ENCODE measurements at places on chromosomes 5 and 9. TPM values are rescaled to one million over a fixed set of nuclear protein-coding genes. Genes with fewer than 3 reads are reported as not detected.
A peak's percentile ranks its signal among the peaks of the same experiment; 100 is the strongest.

The CLIC3 gene
- 1.1 TPM for total RNA-seq

The CRAT gene
- 85.5 TPM for total RNA-seq

The CDC25C gene
- total RNA-seq = 0.24 TPM

The CCNG1 gene
- 94.2 TPM for total RNA-seq

The SPATA9 gene
- total RNA-seq = not detected

The ABL1 gene
- total RNA-seq = 33.0 TPM

The FBXO10 gene
- total RNA-seq = 8.4 TPM

The PCDHGA9 gene
- total RNA-seq = 4.2 TPM

The SPINK7 gene
- not detected for total RNA-seq

The SEMA4D gene
- 24.1 TPM for total RNA-seq

The TXNDC8 gene
- not detected for total RNA-seq

The TMEM232 gene
- total RNA-seq = 1.4 TPM

The FBXW11 gene
- 63.0 TPM for total RNA-seq

The CMBL gene
- total RNA-seq = 46.2 TPM

GRCh38 chr9:132184124-132184523 is 22.3 kb downstream of the NTNG2 start:
- DNase-seq = no peak

DNA sequence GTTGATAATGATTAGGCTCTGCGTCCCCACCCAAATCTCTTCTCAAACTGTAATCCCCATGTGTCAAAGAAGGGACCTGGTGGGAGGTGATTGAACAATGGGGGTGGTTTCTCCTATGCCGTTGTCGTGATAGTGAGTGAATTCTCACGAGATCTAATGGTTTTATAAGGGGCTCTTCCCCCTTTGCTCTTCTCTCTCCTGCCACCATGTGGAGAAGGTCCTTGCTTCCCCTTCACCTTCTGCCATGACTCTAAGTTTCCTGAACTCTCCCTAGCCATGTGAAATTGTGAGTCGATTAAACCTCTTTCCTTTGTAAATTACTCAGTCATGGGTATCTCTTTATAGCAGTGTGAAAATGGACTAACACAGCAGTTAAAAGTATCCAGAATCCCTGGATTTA is 715.2 kb upstream of the DMAC1 start:
- DNase-seq = no peak

GRCh38 chr5:38453506-38453905 is 102.9 kb downstream of the LIFR start:
- no peak for DNase-seq

DNA sequence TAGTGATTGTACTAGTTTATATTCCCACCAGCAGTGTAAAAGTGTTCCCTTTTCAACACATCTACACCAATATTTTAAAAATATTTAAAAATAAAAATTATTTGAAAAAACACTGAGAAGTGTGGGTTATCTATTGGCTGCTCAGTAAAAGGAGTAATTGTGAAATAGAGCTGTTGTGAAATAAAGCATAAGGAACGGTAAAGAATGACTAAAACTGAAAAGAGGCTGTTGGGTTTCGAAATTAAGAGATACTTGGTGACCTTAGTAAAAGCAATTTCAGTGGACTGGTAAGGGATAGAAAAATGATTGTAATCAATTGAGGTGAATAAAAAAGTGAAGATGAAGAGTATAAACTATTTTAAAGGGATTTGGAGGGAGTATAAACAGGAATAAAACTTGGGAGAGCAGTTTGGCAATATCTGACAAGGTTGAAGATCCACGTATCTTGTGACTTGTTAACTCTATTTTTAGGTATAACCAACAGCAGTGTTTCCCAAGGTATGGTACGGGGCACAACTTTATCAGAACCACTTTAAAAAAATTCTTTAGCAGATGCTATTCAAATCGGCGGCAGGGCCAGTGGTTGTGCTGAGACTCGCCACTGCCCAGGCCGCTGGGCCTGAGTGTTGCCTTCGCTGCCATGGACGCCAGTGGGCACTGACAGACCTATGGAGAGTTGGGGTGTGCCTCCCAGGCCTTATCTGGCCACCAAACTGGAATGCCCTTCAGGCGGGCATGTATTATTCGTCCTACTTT is 63.3 kb downstream of the TMEM38B start:
- no peak for DNase-seq

DNA sequence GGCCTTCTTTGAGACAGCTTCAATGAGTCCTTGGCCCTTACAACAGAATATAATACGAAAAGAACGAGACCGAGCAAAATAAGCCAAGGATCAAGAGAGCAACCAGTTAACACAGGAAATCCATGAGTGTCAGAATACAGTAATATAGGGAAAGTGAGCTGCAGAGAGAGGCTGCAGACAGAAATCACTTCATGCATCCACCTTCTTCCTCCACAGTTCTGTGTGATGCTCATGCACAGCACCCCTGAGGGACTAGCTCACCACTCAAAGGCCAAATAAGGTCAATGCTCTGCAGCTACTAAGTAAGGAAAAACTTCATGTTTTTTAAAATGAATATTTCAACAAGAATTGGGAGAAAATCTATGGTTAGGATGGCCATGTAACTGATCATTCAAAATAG is 257.1 kb downstream of the MCTP1 start:
- no peak for DNase-seq

DNA sequence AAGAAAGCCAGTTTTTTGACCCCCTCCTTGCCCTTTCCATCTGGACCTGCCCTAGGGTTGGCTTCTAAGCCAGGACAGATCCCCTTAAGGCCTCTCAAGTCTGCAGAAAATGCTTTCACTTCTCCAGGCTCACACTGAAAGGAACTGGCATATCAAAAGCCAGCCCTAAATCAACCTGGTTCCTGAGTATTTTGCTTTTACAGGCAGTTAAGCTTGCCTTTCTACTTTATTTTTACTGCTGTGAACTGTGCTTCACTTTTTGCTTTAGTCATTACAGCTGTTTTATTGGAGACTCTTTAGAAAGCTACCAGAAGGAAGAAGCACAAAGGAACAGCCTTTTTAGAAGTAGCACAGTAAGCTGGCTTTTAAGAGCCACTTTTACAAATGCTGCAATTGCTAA is 5.0 kb downstream of the TARS1 start:
- no peak for DNase-seq

- no peak for DNase-seq
Measured at GRCh38 chr9:132069046-132069898, 10.4 kb downstream of the MED27 start.

DNA sequence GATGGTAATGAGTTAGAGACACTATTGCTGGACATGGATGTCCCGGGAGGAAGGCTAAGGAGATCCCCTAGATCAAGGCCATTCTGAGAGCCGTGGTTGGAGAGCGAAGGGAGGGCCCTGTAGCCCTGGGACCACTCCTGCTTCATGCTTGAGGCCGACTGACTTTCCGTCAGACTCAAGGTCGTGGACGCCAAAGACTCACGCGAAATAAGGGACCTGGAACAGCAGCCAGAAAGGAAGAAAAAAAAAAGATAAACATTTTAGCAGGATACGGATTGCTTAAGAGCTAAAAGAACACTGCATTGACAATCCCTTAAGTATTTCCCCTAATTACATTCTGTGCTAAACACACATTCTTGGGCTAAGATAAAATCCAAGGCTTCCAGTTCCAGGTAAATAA is 181.2 kb downstream of the GLIS3 start:
- no peak for DNase-seq

DNA sequence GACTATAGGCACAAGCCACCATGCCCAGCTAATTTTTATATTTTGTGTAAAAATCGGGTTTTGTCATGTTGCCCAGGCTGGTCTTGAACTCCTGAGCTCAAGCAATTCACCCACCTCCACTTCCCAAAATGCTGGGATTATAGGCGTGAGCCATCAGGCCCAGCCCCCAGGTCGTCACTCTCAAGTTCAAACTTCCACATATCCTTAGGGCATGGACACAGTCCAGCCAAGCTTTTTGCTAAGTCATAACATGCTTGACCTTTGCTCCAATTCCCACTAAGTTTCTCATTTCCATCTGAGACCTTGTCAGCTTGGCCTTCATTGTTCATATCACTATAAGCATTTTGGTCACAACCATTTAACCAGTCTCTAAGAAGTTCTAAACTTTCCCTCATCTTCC is 43.9 kb upstream of the ARAP3 start:
- no peak for DNase-seq

DNA sequence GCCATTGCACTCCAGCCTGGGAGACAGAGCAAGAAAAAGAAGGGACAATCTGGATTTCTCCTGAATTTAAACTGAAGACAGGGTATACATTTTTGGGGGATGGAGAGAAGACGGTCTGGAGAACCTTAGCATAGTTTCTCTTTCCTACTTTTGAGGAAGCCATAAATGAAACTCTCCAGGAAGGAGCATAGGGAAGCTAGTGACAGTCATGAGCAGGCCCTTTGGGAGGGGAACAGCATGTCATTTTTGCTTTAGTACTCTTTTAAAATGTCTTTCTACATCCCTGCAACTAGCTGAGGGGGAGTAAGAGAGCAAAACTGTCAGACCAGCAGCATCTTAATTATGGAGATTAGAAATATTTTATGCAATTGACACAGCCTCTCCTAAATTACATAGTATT is 8.2 kb upstream of the SLC44A1 start:
- DNase-seq = no peak

GRCh38 chr5:143031781-143032580 is 261.8 kb downstream of the ARHGAP26 start:
- DNase-seq = no peak

DNA sequence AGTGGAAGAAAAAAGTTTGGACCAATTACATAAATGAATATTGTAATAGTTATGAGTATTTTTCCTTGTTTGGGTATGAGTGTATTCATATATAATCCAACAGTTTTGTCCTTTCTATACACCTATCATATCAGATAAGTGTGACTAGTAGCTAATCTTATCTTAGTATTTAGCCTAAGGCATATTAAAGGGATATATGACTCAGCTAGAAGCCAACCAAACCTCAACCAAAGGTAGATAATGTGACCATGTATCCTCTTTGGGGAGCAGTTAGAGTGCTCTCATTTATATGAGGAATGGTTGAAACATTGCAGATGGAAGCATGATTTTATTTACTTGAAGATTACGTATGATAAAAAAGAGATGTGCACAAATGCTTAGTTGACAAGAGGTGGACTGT is 370.0 kb upstream of the CTNND2 start:
- no peak for DNase-seq

GRCh38 chr5:73672132-73672531 is 46.1 kb downstream of the ARHGEF28 start:
- no peak for DNase-seq

DNA sequence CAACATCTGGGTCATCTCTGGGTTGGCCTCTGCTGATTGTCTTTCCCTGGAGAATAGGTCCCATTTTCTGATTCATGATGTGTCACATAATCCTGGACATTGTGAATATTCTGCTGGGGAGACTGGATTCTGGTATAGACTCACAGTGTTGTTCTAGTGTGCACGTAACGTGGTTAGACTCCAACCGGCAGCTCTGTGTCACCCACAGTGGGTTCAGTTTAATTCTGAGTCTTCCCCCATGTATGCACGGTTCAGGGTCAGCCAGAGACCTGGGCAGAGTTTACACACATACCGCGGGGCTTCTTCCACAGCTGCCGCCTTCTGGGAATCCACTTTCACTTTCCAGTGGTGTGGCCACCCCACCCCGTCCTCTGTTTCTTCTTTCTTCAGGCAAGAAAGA is 38.0 kb upstream of the LRRC14B start:
- DNase-seq = no peak

GRCh38 chr5:89083791-89084190 is 200.8 kb upstream of the MEF2C start:
- DNase-seq = no peak

DNA sequence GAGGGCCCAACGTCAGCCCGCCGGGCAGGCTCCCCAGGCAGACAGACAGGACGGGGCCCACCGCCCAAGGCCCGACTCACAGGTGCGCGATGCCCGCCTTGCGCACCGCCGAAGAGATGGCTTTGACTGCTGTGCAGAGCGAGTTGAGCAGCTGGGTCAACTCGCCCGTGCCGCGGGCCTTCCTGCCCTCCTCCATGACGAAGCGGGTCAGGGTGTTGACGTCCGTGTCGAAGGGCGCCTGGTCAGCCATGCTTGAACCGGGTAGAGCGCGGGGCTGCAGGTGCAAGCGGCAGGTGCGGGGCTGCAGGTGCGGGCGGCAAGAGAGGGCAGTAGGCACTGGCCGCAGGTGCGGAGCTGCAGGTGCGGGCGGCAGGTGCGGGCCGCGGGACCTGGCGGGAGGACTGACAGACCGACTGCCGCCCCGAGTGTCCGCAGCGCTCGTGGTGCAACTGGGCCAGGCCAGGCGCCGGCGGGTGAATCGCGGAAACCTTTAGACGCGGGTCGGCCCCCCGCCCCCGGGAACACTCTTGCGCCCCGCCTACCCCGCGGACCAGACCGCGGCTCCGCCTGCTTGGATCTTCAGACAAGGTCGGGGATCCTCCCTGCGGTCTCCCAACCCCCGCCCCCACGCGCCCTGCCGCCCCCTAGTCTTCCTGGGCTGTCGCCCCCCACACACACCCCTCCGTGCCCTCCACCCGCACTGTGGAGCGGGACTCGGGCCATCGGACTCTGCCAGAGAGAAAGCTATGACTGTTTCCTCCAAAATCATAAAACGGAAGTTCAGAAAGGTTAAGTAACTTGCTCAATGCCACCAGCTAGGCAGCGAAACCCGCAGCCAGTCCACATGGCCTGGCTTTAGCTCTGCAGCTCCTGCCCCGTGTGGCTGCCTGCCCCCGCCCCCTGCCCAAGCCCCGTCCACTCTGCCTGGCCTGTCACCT is at the start of gene FBP1:
FBP1 (minus strand) TSS at position 458 of the 938 bp plus-strand sequence; CDS start at position 250, 208 bp downstream.
- DNase-seq = peak; percentile 85

DNA sequence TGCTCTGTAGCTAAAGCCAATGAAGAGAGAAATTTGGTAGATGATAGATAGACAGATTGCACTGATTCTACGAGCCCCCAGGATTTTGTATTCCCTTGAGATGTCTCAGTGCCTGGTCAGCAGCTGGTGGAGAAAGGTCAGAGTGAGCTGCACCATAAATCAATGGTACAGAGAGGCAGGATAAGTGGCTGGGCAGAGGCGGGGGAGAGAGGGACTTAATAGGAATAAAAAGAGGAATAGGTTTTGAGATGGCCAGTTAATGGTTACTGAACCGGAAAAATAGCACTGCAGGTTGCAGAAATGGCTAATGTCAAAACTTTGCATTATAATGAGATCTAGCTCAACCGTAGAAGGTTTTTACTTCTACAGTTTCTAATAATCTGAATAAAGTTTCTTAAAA is 47.9 kb upstream of the SLC12A2 start:
- no peak for DNase-seq

- no peak for DNase-seq
Measured at GRCh38 chr9:81902626-81903025, 25.6 kb upstream of the SPATA31D4 start.

Measured in Right ventricle myocardium inferior (tissue), 1 donor.